M059J (cell line): ENCODE measurements at places on chromosomes 16 and 17. TPM values are rescaled to one million over a fixed set of nuclear protein-coding genes. Genes with fewer than 3 reads are reported as not detected.

- DNase-seq = no peak
Measured at GRCh38 chr16:57355898-57356414, 2.6 kb upstream of the CCL22 start.

DNA sequence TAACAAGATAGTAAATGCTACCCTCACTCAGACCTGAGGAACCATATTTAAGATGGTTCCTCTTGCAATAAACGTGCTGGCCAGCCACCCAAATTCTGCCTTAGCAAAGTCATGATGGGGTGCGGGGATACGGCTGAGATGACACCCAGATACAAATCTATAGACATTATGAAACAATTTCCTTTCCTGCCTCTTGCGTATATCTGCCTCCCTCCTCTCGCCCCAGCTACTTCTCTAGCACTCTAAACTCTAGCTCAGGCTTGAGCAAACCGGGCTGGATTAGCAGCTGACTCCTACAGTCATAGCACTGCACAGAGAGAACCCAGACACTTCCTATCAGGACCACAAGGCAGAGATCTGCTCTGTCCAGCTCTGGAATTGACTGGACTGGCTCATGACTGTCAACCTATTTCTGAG, 22.3 kb downstream of the CD300LF start:
- no peak for DNase-seq

The TBC1D3C gene
- 1.1 and 1.7 TPM in 2 replicates for total RNA-seq

DNA sequence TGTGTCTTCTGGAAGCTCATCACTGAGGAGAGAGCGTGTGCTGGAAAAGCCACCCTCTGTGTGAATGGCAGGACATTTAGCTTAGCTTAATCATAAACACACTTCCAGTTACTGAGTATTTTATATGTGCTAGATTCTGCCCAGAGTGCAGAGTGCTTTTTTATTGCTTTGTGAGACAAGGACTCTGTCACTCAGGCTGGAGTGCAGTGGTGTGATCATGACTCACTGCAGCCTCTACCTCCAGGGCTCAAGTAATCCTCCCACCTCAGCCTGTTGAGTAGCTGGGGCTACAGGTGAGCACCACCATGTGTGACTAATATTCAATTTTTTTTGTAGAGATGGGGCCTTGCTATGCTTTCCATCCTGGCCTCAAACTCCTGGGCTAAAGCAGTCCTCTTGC, 61.4 kb upstream of the IRX3 start:
- DNase-seq = peak; percentile 68

The TNP2 gene
- not detected in 2 replicates for total RNA-seq

- DNase-seq = peak; percentile 61
Measured at GRCh38 chr16:75044800-75045361, 46.1 kb downstream of the ZNRF1 start.
